Pancreas (tissue), 10 donors: ENCODE measurements at places on chromosomes 6 and 20.

- DNase-seq, result no peak
These were observed 207.7 kb downstream of the MAFB start for GRCh38 chr20:40481337-40481736.

GRCh38 chr6:81613606-81614005, 138.9 kb downstream of the TENT5A start:
- DNase-seq, result no peak

DNA sequence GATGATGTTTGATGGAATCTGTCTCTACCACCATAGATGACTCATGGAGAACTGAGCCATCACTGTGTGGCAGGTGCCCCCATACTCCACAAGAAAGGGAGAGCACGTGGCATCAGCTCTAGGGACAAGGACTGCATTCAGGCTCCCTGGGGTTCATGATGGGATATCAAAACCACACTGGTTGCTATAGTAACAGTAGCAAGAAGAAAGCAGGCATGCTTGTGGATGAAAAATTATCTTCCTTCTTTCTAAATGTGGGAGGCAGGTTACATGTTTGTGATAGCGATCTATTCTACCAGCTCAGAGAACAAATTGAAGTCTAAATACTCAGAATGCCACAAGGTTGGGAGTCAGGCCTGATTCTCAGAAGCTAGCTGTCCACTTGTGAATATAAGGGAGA, 224.2 kb downstream of the ARHGAP18 start:
- DNase-seq, result no peak

DNA sequence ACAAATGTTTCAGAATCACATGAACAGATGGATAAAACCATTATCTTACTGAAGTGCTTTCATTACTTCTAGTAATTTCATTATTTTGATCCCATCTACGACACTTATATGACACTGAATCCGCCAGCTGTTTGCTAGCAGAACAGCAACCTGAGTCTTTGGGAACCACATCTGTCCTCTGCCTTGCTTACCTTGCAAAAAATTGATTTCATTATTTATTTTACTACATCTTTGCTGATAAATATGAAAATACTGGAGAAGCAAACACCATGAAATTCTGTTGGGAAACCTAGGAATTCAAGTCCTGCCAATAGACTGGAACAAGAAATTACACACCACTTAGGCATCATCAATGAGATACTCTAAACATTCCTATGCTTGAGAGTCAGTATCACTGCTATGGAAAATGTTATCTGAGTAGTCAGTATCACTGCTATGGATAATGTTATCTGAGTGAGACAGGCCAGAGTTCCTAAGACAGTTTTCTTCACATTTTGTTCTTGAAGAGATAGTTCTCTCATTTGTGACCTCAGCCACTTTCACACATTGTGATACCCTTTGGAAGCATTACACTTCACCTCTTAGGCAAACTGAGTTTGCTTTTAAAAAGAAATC, 91.9 kb downstream of the PDE10A start:
- DNase-seq, result no peak

GRCh38 chr6:113679051-113679450, 178.1 kb upstream of the MARCKS start:
- DNase-seq, result no peak

DNA sequence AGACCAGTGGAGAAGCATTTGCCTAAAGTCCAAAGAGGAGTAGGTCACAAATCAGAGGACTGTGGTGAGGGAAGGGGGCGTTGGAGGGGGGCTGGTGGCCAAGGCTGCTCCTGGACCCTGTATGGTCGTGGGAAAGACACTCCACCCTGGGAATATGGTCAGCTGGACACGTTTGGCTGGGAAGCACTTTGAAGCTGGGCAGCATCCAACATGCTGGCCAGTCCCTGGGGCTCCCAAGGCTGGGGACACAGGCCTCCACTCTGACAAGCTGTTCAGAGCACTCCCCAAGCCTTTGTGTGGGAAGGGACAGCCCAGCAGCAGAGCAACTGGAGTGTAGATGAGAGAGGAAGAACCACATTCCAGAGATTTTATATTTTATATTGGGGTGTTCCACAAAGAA, 203.2 kb downstream of the ANKRD60 start:
- no peak for DNase-seq

GRCh38 chr20:62642666-62643520, 590 bp downstream of the SLCO4A1 start:
- DNase-seq, result no peak
